ENCODE measurements at places on chromosomes 2 and 18. TPM values are rescaled to one million over a fixed set of nuclear protein-coding genes. Genes with fewer than 3 reads are reported as not detected.
A peak's percentile ranks its signal among the peaks of the same experiment; 100 is the strongest.

DNA sequence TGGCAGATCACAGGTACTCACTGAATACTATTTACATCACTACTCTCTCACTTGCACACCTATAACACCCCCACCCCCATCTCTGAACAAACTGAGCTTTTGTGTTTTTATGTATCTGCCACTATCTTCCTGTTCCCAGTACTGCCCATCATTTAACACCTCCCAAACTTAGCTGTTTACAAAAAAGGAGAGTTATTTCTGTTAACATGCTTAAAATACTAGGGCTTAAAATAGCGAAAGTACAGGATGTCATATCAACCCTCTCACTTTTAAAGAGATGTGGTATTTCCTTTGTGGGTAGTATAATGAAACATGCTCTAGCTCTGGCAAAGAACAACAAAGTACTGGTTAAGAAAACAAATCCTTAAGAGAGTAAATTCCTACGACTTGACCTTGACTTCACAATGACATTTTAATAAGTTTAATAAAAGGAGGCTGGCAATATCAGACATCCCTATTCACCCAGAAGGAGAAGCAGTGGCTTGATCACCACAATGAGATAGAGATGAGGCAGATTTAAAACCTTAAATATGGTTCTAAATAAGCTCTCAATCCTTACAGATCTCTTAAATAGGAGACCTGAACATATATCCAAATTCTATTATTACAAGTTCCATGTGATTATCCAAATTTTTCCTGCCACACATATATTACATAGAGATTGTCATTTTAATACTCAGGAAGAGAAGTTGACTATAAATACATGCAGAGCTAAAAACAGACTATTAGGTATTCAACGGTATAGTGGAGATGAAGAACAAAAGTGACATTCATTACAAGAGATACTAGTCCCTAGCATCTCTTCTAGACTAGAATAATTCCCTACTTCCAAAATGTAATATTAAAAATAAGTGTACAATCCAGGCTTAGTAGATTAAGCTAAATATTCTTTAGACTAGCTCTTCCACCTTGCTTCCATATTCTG is 36.9 kb downstream of the TRAK2 start:
- DNase-seq, result no peak

GRCh38 chr2:23673830-23674679 is 252.9 kb downstream of the ATAD2B start:
- DNase-seq, result no peak

- DNase-seq, result peak; percentile 6
These were observed 1.5 kb upstream of the GMCL1 start for GRCh38 chr2:69827796-69828540.

GRCh38 chr2:198498516-198498915 is 694.1 kb downstream of the PLCL1 start:
- no peak for DNase-seq

DNA sequence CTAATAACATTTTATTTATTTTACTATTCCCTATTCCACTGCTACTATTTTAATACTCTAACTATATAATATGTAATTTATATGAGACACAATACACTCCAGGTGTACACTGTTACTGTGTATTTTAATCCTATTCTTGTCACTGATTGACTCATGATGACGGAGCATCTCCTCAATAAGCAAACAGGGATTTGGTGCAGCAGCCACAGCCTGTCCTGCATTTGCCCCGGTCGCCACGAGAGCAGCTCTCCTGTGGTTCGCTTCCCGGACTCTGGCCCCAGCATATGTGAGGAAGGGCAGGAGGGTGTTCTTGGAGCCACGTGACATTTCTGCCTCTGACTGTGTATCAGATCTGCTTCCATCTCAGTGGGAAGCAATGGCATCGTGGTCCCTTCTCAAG is 74.1 kb upstream of the PXDN start:
- DNase-seq, result no peak

DNA sequence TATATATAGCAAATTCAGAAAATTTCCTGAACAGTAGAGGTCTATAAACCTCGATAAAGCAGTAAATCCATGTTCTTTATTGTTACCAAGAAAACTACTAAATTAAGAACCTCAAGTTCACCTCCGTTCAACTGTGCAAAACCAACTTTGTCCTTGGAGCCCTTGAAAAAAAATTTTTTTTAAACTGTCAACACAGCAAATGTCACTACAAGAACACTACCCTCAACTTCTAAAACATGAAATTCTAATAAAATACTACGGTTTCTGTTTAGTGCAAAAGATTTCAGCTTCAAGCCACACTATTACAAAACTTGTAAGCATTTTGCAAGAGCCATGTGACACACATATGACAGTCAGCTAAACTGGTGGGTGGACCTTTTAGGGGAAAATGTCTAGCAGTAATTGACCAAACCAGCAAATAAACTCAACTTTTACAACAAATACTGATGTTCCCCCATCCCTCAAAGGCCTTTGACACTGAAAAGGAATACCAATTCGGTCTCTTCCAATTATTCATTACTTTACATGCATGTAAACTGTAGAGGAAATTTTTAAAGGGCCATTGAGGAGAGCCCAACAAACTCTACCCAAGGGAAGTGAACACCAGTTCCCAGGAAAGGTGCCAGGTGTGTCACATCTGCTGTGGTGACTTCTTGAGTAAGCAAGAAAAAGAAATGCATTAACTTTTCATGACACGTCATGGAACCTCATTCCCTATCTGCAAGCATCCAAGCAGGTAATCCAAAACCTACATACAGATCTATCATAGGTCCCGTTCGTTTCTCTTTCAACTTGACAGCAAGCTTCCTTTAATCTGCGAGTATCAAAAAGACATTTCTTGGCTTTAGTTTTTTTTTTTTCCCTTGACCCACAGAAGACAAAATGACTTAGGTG is 1.4 kb downstream of the RAB1A start:
- peak; percentile 30 for DNase-seq

DNA sequence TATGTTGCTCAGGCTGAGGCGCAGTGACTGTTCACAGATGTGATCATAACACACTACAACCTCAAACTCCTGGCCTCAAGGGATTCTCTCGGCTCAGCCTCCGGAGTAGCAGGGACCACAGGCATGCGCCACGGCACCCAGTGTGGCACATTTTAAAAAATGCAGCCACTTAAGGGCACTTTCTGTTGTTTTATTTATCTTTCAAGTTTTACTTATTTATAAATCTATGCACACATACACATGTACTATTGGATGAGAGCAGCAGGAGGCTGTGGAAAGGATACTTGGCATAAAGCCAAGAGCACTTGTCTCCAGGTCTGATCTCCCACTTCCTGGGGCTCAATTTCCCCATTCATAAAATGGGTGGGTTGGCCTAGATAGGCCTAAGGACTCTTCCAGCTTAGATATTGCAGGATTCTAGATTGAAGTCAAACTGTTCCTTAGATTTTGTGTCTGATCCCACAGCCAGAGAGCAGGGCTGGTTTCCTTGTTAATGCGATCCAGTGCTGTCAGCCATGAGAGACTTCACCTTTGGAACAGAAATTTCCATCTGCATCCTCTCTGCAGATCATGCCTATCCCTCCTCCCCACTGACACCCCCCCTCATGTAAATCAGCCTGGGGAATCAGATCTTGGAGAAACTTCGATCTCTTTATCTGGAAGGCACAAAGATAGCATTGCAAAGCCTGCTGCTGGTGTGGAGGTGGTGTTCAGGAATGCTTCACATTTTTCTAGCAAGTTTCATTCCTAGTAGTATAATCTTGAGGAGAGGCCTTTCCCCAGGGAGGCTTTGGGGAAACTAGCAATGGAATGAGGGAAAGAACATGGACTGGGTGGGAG is 24.7 kb downstream of the PCBP1 start:
- no peak for DNase-seq

DNA sequence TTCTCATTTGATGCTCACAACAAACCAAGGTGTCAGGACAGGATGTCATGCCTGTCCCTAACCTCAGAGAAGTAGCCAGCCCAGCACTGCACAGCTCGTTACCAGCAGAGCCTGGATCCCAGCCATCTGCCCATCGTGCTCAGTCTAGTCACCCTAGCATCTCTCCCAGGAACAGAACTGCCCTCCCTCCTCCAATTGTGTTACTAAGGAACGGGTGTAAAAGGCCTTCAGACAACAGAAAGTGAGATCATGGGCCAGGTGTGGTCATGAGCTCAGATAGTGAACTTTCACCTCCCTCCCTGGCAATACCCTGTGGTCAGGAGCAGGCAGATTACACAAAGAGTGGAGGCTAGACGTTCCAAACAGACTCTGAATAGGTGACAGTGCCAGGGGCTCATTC is 111.8 kb upstream of the PPP1CB start:
- DNase-seq, result no peak

GRCh38 chr2:20621366-20622295 is 29.3 kb downstream of the HS1BP3 start:
- peak; percentile 20 for DNase-seq

- no peak for DNase-seq
These were observed 38.3 kb downstream of the SRSF7 start for GRCh38 chr2:38712871-38713270.

DNA sequence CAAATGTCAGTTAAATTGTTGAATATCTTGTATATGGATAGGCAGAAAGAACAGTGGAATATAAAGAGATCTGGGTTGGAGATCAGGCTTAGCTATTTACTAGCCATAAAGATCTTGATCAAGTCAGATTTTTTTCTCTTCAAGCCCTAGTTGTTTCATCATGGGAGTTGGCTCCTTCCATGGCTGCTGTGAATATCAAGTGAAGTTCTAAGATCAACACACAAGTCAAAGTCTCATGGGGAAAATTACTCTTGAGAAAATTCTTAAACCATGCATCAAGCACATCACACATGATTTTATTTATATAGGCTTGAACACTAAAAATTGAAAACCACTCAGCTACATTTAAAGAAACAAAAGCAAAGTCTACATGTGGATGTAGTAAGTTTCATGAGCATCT is 79.8 kb downstream of the C1D start:
- peak; percentile 21 for DNase-seq

DNA sequence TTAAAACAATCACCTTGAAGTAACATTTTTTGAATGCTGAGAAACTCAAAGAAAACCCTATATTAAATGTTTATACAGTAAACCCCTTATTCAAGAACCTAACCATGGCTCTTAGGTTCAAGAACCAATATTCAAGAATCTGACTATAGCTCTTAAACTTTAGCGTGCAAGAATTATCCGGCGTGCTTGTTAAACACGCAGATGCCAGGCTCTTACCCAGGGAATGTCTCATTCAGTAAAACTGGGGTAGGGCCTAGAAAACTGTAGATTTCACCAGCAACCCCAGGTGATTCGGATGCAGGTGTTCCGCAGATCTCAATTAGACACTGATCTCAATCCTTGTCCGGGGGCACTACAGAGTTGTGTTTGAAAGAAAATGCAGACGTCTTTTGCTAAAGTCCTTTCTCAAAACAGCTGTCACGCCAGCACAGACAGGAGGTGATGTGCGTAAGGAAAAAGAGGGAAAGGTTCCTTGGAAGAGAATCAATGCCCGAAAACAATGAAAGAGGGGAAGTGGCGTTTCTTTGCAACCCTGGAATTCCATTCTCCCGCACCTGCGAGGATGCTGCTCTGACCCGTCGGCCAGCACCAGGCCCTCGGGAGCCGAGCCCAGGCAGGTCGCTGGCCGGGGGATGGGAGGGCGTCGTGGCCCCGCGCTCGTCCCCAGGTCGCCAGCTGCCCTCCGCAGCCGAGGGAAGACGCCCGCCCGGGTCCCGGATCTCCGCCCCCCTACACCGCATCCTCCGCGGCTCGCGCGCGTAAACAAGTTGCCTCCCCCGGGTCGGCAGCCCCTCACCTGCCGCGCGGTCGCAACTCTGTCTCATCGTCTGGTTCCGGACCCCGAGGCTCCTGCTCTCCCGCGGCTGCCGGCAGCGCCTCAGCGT is 851 bp downstream of the EIF2AK3 start:
- DNase-seq, result peak; percentile 72

GRCh38 chr18:44698518-44698917 is 17.8 kb downstream of the SETBP1 start:
- DNase-seq, result no peak

GRCh38 chr2:39511219-39511604 is 74.1 kb upstream of the MAP4K3 start:
- no peak for DNase-seq

DNA sequence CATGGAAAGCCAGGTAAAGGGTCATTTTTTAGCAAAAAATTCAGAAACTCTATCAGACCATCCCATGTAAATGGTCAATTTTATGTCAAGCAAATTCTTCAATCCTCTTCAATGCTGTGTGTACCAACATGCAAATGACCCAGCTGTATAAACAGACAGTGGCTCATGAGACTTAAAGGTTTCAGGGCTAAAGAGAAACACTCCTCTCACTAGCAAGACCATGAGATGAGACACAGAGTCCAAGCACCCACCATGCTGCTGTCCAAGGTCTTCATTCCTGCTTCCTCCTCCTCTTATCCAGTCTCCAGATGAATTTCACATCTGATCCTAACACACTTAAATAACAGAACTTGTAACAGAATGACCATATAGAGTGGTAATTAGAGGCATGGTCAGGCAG is 30.8 kb upstream of the ONECUT2 start:
- no peak for DNase-seq

DNA sequence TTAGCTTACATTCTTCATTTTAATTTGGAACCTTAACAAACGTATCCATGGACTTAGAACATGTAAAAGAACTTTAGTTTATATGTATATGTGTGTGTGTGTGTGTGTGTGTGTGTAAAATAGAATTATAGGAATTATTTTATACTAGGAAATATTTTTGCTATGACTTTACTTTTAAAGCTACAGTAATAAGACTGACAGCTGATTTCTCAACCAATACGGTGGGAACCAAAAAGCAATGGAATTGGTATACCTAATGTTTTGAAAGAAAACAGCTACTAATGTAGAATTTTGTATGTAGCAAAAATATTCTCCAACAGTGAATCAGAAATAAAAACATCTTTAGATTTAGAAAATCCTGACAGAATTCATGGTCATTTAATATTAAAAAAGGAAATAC is 146.5 kb upstream of the ARL4C start:
- DNase-seq, result no peak

GRCh38 chr2:177740700-177741099 is 331.9 kb downstream of the PDE11A start:
- peak; percentile 79 for DNase-seq

ESPNL gene
- 0.91 TPM for polyA plus RNA-seq

FAM110C gene
- 2.0 TPM for polyA plus RNA-seq

SCLY gene
- polyA plus RNA-seq, result 8.8 TPM

GAD1 gene
- 2.0 TPM for polyA plus RNA-seq

SCYGR6 gene
- polyA plus RNA-seq, result not detected

SULT1C4 gene
- 25.1 TPM for polyA plus RNA-seq
